Left lung (tissue), 14 donors: ENCODE measurements at places on chromosomes 2 and 18. TPM values are rescaled to one million over a fixed set of nuclear protein-coding genes. Genes with fewer than 3 reads are reported as not detected.
A peak's percentile ranks its signal among the peaks of the same experiment; 100 is the strongest.

DNA sequence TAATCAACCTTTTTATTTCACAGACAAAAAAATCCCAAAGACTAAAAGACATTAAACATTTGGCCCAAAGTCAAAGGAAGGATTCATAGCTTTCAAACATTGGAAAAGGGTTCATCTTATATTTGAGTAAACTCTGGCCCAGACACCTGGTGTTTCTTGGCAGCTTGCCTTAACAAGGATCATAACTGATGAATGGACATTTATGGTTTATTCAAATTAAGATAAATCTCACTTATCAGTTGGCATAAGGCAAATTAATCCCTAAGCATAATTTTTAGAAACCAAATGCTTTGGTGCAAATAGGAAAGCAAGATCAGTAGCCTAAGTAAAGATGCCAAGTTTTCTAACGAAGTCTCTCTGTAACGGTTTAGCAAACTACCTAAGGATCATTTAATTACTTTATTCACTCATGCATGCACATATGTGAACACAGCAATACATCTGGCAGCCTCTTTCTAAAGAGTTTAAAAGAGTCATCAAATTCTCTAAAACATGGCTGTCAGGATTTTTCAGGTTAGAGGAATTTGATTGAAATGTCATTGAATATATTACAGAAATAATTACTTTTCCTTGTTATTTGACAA, 323.4 kb upstream of the RBMS1 start:
- no peaks in the 10 kb centered on the region for H3K4me1 ChIP-seq
- no peak for DNase-seq
- H3K27ac ChIP-seq = no peak overlapping the region
- H3K4me3 ChIP-seq = no peak overlapping the region

- no peak overlapping the region for H3K27ac ChIP-seq
- no peak for DNase-seq
- no peaks in the 10 kb centered on the region for H3K4me1 ChIP-seq
- H3K36me3 ChIP-seq = no peaks in the 10 kb centered on the region
Observed at GRCh38 chr2:154934213-154934612, 235.7 kb downstream of the KCNJ3 start.

WNT10A gene
- polyA plus RNA-seq = 0.32 TPM

DNA sequence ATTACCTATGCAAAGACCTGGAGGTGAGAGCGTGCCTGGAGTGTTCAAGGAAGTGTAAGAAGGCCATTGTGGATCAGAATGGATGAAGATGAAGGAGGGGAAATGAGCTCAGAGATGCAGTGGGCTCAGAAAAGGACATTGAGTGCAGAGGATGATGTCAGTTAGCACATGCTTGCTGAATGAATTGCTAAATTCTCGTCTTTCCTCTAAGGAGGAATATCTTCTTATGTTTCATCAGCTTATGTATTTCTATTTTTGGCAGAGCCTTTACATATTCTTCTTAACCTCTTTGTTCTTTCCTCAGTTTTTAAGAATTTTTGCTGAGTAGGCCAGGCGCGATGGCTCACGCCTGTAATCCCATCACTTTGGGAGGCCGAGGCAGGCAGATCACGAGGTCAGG, 30.9 kb downstream of the FAM171B start:
- H3K4me1 ChIP-seq = no peaks in the 10 kb centered on the region
- no peak overlapping the region for H3K4me3 ChIP-seq
- H3K27me3 ChIP-seq = no peaks in the 10 kb centered on the region
- H3K36me3 ChIP-seq = no peaks in the 10 kb centered on the region
- DNase-seq = no peak
- H3K27ac ChIP-seq = no peak overlapping the region

DNA sequence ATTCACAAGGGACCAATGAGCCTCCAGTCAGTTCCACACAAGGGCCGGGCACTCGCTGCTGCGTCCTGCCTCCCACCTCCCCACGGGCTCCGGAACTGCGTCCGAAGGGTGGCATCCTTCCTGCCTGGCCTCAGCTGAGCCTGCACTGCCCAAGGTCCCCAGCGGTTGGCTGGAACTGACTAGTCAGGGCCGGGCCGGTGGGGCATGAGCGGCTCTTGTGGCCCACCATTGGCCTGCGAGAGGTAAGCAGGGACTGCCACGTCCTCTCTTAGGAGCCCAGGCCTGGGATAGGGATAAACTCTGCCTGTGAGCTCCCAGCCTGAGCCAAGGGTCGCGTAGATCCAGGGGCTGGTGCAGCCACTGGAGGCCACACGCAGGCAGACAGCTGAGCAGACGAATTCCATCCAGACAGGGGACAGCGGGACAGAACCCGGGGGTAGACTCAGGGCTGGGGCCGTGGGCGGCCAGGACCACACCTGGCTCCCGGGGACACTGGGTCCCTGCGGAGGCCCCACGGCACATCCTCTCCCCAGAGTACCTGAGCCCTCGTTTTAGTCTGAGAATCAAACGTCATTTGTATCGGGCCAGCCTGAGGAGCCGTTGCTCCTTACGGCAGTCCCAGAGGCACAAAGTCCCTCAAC, 148.4 kb downstream of the ZNF516 start:
- DNase-seq = no peak
- H3K27me3 ChIP-seq = no peaks in the 10 kb centered on the region
- no peak overlapping the region for H3K27ac ChIP-seq
- H3K4me3 ChIP-seq = no peak overlapping the region
- H3K36me3 ChIP-seq = no peaks in the 10 kb centered on the region

- no peaks in the 10 kb centered on the region for H3K27me3 ChIP-seq
- no peak for DNase-seq
- peaks cover 4% of the 10 kb centered on the region for H3K4me1 ChIP-seq
- H3K4me3 ChIP-seq = peak overlapping the region; percentile 8
- peak overlapping the region; percentile 71 for H3K27ac ChIP-seq
Observed at GRCh38 chr18:62505669-62506494, 16.9 kb upstream of the ZCCHC2 start.

DNA sequence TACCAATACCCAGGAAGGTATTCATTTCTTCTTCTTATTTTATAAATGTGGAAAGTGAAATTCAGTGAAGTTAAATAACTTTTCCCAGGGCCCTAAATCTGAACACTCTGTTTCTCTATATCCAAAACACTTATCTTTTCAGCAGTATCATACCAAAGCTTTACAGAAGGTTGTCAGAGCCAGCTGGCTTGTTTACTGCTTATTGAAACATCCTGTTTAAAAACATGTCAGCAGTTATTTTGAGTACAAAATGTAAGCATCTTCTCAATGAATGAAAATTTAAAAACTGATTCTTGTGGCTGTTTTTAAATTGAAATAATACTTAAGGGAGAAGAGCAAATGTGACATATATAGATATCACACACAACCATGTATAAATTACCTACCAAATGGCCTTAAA, 11.3 kb upstream of the CDH19 start:
- H3K4me3 ChIP-seq = no peak overlapping the region
- DNase-seq = peak; percentile 10
- H3K27ac ChIP-seq = no peak overlapping the region
- H3K36me3 ChIP-seq = no peaks in the 10 kb centered on the region

DNA sequence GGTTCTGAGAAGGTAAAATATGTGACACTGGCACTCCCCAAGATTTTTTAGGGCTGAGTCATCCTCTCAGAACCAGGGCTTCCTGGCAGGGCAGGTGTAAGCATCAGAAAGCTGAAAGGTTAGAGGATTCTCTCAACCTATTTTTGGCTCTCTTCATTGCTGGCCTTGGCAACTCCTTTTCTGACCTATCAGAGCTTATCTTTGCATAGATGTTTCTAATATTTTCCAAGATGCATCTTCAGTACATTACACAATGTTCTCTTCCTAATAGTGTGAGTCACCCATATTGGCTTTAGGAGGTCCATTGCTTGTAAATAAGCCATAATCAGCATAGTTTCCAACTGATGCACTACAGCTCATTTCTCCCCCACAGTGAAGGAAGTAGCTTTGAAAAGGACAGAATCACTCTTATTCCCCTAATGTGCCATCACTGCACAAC, 2008.4 kb upstream of the PIK3C3 start:
- peak overlapping the region; percentile 9 for H3K27ac ChIP-seq
- H3K4me3 ChIP-seq = no peak overlapping the region
- no peaks in the 10 kb centered on the region for H3K27me3 ChIP-seq
- no peaks in the 10 kb centered on the region for H3K36me3 ChIP-seq

DNA sequence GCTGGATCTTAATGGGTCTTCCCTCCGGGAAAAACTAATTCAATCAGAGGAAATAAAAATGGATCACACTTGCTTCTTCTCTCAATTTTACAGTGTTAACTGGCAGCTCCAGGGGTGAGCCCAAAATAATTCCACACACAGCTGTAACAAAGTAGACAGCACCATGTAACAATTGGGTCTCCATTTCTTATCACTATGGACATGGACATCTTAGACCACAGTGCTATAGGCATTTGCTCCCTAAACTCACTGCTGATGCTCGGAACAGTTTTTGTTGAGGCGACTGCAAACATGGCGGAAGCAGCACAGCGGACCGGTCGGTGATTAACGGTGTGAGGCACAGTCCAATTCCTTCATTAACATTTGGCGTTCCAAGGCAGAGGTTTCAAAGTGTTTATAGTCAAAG, 144.7 kb upstream of the NCK2 start:
- H3K27me3 ChIP-seq = no peaks in the 10 kb centered on the region
- H3K36me3 ChIP-seq = no peaks in the 10 kb centered on the region
- no peak for DNase-seq
- H3K4me3 ChIP-seq = no peak overlapping the region
- H3K4me1 ChIP-seq = no peaks in the 10 kb centered on the region

- no peak within 1 kb of the TSS for H3K27ac ChIP-seq
- no peak for DNase-seq
- H3K27me3 ChIP-seq = peaks cover 14% of the 10 kb centered on the region
- no peaks in the 10 kb centered on the region for H3K4me1 ChIP-seq
- no peak within 1 kb of the TSS for H3K4me3 ChIP-seq
- no peaks in the 10 kb centered on the region for H3K36me3 ChIP-seq
Observed at GRCh38 chr2:219434718-219435525, at the start of gene SPEG. Gene SPEG, plus strand, starts transcription at chr2:219434843. Its CDS starts 135 bp downstream, at chr2:219434978.

DNA sequence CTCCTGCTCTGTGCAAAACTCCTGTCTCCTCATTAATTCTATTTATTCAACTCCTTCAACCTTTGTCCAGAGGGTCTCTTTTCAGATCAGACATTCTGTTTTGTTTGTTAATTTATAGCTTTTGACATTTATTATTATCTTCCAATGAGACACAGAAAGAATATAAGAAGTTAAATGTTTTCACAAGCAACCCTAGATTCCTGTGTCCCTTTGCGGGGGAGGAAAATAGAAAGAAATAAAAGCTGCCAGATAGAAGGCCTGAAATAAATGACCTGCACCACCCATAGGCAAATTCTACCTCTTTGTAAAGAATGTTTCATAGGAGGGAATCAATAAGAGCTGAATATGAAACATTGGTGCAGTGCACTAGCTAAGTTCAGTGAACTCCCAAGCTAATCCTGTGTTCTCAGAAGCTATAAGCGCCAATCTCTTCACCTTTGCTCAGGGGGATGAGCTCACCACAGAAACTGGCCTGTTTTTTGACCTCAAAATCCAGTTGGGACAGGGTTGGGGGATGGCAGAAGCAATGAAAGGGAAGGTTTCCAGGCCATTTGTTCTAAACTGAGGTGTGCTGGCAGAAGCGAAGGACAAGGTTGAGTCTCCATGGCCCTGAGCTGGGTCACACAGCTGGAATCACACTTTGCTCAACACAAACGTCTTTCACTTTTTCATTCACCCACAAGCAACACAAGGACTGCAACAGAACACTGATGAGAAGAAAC, 258.6 kb downstream of the NRXN1 start:
- H3K4me3 ChIP-seq = no peak overlapping the region
- DNase-seq = no peak
- no peaks in the 10 kb centered on the region for H3K36me3 ChIP-seq
- H3K27ac ChIP-seq = no peak overlapping the region
- H3K4me1 ChIP-seq = no peaks in the 10 kb centered on the region

DNA sequence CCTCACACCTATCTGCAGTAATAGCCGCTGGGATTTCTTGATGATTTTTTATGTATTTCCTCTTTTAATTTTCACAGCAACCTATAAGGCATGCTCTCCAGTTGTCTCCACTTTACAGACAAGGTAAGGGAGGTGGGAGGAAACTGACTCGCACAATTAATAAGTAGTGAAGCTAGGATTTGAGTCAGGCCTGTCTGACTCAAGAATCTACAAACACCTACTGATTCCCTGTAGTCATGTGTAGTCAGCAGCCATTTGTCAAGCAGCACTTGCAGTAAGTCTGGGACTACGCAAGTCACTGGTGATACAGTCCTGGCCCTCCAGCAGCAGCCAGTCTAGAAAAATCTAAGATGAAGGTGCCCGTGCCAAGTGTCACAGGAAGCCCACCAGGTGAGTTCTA, 193.6 kb upstream of the PKDCC start:
- peaks cover 10% of the 10 kb centered on the region for H3K27me3 ChIP-seq
- no peaks in the 10 kb centered on the region for H3K4me1 ChIP-seq
- H3K36me3 ChIP-seq = no peaks in the 10 kb centered on the region
- H3K4me3 ChIP-seq = no peak overlapping the region
- DNase-seq = no peak

POMC gene
- polyA plus RNA-seq = 2.1 TPM

DNA sequence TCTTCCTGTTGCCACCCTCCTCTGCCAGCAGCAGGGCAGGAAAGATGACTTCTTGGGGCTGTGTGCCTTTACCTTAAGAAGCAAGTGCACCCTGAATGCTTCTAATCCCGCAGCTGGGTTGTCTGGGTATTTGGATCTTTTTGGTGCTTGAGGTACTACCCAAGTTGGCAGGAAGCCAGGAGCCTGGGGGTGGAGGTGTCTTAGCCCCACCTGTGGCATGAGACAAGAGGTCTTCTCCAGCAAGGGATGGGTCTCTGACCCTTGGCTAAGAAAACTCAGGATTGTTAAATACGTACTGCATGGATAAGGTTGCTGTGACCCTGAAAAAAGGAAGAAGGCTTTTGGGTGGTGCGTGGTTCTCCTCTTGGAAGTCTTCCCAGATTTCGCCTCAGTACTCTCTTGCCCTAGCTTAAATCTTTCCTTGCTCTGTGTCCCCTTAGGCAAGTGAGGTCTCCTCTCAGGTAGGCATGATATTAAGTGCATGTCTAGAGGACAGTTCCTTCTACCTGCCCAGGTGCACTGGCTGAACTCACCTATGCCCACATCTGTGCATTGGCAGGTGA, 4.3 kb downstream of the HPCAL1 start:
- H3K4me3 ChIP-seq = no peak overlapping the region
- H3K36me3 ChIP-seq = no peaks in the 10 kb centered on the region
- DNase-seq = no peak
- no peaks in the 10 kb centered on the region for H3K27me3 ChIP-seq
- H3K27ac ChIP-seq = no peak overlapping the region

- H3K4me3 ChIP-seq = no peak overlapping the region
- no peaks in the 10 kb centered on the region for H3K36me3 ChIP-seq
- no peaks in the 10 kb centered on the region for H3K27me3 ChIP-seq
- no peak for DNase-seq
- H3K4me1 ChIP-seq = no peaks in the 10 kb centered on the region
Observed at GRCh38 chr2:228474466-228474865, 293.0 kb upstream of the SPHKAP start.

GRCh38 chr2:86078774-86079545, 26.7 kb downstream of the POLR1A start:
- H3K4me1 ChIP-seq = no peaks in the 10 kb centered on the region
- H3K36me3 ChIP-seq = no peaks in the 10 kb centered on the region
- H3K4me3 ChIP-seq = no peak overlapping the region
- no peak overlapping the region for H3K27ac ChIP-seq

UGT1A8 gene
- polyA plus RNA-seq = not detected

DNA sequence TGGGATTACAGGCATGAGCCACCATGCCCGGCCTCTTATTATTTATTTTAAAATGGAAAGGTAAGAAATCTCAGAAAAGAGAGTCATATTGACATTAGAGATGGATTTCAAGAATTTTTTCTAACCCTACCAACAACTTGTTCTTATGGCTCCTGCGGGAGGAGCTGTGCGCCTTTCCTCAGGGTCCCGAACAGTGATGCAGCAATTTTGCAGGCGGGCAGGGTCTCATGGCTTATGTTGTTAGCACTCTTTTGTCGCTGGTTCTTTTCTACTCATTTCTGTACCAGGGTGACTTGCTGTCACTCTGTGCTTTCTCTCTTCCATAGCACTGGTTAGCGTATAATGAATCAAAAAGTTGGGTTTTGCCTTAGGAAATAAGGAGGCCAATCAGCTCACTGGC, 148.8 kb upstream of the DLGAP1 start:
- DNase-seq = no peak
- H3K4me3 ChIP-seq = no peak overlapping the region
- H3K4me1 ChIP-seq = no peaks in the 10 kb centered on the region
